Fibroblast of pulmonary artery (primary cell): ENCODE measurements at places on chromosomes 1 and 21.

GRCh38 chr1:168842916-168843315, 113.9 kb upstream of the DPT start:
- no peak for DNase-seq

GRCh38 chr1:3170561-3171453, 101.8 kb downstream of the PRDM16 start:
- peak; percentile 16 for DNase-seq

GRCh38 chr1:205228093-205228521, 361 bp downstream of the TMCC2 start:
- DNase-seq = no peak

DNA sequence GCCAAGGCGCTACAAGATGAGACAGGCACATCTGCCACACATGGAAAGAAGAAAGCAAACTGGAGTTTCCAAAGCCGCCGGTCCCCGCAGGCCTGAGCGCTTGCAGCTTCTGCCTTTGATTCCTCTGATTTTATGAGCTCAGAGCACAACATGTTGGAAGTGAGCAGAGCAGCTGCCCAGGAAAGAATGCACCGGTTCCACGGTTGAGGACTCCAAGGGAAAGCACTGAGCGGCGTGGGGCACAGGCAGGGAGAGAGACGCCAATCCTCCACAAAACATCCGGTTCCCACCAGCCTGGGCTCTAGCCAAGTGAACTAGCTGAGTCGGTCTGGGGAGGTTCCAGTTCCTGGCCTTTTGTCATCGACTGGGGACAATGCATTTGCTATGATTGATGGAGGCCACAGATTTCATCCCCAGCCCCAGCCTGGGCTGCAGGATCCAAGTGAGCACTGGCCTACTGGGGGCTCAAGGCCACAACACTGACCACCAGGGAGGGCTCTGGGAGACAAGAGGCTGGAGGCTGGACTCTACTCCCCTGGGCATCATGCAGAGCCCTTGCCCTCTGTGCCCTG, 253.1 kb upstream of the IRF2BP2 start:
- peak; percentile 88 for DNase-seq

GRCh38 chr1:114641377-114641776, 28.5 kb downstream of the DENND2C start:
- no peak for DNase-seq

DNA sequence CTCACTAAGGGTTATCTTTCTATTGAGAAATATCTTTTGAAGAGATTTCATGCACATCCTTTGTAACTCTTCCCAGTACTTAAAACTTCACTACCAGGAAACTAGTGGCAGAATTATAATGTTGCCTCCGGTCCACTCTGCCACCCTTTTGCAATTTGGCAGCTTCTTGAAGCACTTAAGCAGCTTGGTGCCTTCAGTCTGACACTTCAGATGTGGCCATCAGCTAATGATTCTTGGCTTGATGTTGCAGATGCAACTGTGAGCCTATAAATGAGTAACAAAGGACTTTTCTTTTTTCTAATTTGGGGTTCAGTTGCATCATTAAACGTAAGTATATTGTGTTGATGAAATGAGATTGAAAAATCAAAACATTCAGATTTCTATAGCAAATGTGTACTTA, 187.5 kb upstream of the C21orf91 start:
- DNase-seq = no peak

DNA sequence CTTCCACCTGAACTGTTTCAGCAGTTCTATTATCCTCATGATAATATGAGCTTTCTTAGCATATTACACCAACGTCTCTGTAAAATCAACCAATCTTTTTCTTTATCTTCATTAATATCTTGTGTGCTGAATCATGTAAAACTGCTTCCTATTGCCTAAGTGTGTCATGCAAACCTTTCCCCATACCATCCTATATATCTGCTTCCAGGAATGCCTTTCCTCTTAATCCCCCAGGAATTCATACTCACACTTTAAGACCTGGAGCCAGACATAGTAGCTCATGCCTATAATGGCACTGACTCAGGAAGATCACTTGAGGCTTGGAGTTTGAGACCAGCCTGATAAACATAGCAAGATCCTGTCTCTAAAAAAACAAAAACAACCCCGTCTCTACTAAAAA, 183.9 kb downstream of the NRIP1 start:
- peak; percentile 73 for DNase-seq

- peak; percentile 27 for DNase-seq
These were observed 157.8 kb downstream of the VPS13D start for GRCh38 chr1:12387641-12388040.

- DNase-seq = no peak
These were observed 30.5 kb downstream of the TP53BP2 start for GRCh38 chr1:223815020-223815853.

DNA sequence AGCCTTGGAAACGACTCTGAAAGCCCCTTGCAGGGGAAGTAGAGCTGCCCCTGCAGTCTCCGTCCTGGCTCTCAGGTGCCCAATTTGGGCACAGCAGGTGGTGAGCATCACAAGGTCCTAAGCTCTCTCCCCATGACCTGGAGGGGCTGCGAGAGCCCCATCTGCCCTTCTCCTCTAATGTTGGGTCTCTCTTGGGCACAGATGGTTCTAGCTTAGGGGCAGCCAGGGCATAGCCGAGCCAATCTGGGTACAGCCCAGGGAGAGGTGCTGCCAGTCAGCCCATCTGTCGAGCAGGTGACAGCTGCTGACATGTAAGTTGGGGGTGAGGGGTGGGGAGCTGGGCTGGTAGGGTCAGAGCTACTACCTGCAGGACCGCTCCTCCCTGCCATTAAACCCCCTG, 50.7 kb downstream of the SYT2 start:
- DNase-seq = no peak

DNA sequence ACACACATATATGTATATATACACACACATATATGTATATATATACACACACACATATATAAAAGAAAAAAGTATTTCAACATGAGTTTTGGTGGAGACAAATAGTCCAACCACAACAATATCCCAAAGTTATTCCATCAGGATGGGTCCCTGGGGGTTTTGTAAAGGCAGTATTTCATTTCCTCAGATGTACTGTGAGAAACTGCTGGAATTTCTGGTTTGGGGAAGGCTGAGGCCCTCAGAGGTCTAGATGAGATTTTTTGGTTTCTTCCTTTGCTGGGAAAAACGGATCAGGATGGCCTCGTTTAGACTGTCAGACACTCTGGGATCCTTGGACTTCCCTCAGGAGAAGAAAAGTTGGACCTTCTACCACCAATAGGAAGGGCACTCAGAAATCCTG, 36.5 kb upstream of the TENT5B start:
- no peak for DNase-seq

- DNase-seq = peak; percentile 45
These were observed 157.3 kb downstream of the KCNJ6 start for GRCh38 chr21:37758982-37759381.

DNA sequence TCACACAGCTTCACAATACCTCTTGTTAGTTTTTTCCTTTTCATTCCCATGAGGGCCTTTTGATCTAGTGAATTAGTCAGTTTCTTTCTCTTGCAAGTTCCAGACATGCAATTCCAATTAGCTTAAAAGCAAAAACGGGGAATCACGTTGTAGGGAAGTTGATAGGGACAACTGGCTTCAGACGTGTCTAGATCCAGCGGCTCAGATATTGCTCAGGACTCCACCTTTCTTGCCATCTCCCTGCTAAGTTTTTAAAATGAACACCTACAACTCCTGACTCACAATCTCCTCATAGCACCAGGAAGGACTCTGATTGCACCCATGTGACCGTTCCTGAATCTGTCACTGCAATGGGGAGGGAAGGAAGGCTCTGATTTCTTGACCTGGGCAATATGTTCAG, 63.8 kb upstream of the ARHGAP29 start:
- no peak for DNase-seq

DNA sequence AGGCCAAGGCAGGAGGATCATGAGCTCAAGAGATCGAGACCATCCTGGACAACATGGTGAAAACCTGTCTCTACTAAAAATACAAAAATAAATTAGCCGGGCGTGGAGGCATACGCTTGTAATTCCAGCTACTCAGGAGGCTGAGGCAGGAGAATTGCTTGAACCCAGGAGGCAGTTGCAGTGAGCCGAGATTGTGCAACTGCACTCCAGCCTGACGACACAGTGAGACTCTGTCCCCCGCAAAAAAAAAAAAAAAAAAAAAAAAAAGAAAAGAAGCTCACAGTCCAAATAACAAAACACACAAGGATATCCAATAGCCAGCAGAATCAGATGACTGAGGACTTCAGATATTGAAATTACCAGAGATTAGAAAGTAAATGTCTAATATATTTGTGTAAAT, 11.8 kb downstream of the AHCTF1 start:
- no peak for DNase-seq

DNA sequence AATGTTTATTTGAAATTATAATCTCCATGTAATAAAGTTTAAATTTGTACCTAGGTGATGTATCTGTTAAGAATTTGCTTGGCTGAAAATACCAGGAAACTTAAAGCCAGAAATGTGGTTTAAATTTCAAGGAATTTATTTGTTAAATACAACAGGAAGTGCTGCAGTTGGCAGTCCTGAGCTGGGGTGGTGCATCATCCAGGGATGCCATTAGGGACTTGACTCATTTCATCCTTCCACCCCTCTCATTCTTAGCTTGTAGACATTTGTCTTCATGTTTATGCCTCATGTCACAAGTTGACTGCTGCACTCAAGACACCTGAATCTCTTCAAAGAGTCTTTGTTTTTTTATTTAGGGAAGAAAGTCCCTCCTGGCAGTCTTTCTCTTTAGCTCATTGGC, 175.9 kb downstream of the LHX8 start:
- peak; percentile 8 for DNase-seq

- DNase-seq = no peak
These were observed 36.7 kb upstream of the PLXNA2 start for GRCh38 chr1:208280681-208281450.

GRCh38 chr1:187956975-187957374, 1128.2 kb downstream of the PLA2G4A start:
- peak; percentile 10 for DNase-seq

GRCh38 chr1:156089704-156090103, 7.4 kb upstream of the MEX3A start:
- DNase-seq = no peak

- no peak for DNase-seq
These were observed 80.6 kb downstream of the PLXNA2 start for GRCh38 chr1:208163539-208163938.

- DNase-seq = peak; percentile 39
These were observed 835 bp downstream of the C1orf52 start for GRCh38 chr1:85258536-85259117.

GRCh38 chr1:108152782-108153222, 47.3 kb downstream of the SLC25A24 start:
- DNase-seq = no peak

GRCh38 chr1:76480827-76481226, 386.5 kb upstream of the ST6GALNAC5 start:
- peak; percentile 40 for DNase-seq

GRCh38 chr1:202976633-202977032, 9.6 kb upstream of the CYB5R1 start:
- no peak for DNase-seq

GRCh38 chr1:14255711-14256110, 342.8 kb upstream of the KAZN start:
- no peak for DNase-seq

DNA sequence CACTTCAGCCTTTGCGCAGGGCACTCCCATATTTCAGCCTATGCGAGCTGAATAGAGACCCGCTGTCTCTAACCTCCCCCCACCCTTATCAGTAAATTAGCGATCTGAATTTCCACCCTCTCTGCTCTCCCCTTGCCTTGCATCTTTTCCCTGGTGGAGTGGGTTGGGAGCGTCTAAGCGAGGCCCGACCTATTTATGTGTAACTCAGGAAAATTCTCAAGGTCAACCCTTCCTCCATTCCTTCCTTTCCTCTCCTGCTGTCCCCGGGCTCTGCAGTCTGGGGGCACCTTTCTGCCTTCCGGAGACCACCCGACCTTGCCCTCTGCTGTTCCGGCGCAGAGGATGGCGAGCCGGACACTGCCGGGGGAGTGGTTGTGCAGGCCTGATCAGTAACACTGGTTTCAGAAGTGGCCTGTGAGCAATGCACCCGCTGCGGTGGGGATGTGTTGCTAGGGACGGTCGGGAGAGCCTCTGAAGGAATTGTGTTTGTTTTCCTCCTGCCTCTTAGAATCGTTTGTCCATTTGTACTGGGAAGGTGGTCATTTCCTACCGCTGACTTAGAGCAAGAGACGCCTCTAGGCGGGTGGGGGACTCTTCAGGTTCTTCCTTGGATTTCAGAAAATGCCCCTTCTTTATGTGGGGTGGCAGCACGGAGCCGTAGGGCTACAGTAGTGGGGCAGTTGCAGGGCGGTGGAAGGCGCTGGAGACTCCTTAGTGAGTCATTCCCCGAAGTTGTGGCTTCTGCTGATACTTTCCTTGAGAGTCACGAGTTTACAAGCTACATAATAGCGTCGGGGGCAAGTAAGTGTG, 513 bp downstream of the MGST3 start:
- peak; percentile 80 for DNase-seq

GRCh38 chr1:46370214-46370633, 23.9 kb upstream of the FAAH start:
- no peak for DNase-seq

GRCh38 chr1:194230351-194231144, 1044.1 kb upstream of the B3GALT2 start:
- no peak for DNase-seq

- peak; percentile 34 for DNase-seq
These were observed 507.1 kb upstream of the ZRANB2 start for GRCh38 chr1:71587961-71588360.

GRCh38 chr1:243363832-243364231, 108.0 kb downstream of the SDCCAG8 start:
- no peak for DNase-seq

DNA sequence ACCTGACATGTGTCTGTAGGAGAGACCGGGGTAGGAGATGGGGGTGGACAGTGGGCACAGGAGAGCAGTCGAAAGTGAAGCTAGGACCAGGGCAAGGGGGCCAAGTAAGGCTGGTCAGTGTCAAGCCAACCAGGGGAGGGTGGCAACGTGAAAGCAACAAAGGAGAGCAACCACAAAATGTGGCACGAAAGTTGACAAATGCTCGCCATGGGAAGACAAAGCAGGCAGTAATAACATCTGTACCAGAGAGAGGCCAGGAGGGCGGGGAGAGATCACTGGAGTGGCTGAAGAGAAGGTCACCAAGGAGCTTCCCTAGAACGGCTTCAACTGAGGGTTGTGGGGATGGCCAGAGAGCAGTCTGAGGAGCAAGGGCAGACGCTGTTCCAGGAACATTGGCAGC, 17.0 kb downstream of the QSOX1 start:
- DNase-seq = no peak

DNA sequence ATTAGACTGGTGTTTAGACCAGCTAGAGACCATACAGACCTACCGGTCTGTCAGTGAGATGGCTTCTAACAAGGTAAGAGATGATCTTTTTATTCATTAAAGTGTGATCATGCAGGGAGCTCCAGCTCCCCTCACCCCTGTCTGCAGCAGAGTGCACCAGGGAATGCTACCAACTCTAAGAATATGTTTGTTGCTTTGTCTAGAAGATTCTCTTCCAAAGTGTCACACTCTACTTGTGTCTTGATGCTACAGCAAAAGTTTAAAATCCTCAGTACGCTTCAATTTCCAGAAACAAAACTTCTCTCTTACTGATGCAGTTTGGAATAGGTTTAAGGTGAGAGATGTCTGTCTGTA, 201.4 kb upstream of the SGIP1 start:
- no peak for DNase-seq
